Activated CD8-positive, alpha-beta memory T cell treated with anti-CD3 and anti-CD28 coated beads for 24 hours (primary cell): ENCODE measurements at places on chromosomes 2 and 18.

- no peak for DNase-seq
Observed at GRCh38 chr2:239644011-239644410, 243.2 kb upstream of the HDAC4 start.

GRCh38 chr2:100588071-100588786 lies 25.4 kb downstream of the PDCL3 start:
- peak; percentile 60 for DNase-seq

- DNase-seq: no peak
Observed at GRCh38 chr2:20103530-20103929, 52.1 kb upstream of the LAPTM4A start.

DNA sequence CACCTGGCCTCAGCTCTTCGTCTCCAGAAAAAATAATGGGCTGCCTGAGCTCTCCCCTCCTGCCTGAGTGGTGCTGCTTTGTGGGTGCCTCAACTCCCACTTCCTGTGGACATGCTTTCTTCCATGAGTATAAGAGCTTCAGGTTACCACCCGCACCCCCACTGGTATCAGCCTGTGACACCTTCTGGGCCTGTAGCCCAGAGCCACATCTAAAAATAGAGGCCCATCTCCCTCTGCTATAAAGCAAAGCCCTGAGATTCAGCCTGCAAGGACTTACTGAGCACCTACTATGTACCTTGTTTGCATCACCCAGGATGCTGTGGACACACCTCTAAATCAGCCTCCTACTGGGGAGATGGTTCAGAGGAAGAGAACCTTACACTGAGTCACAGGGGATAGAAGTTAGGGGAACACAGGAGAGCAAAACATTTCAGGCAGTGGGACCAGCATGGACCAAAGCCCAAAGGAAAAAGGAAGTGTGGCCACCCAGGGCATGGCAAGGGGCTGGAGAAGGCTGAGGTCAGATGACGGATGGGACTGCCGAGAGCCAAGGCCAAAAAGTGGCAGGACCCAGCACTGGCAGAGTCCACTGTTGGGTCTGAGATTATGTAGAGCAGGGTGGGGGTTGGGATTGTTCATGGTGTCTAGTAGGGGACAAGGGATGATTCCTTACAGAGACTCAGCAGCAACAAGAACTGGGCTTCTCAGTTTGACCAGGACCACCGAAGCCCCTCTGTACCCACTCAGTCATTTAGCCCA lies 123.7 kb upstream of the PPP1CB start:
- DNase-seq: no peak

GRCh38 chr2:148531669-148532428 lies 112.7 kb upstream of the EPC2 start:
- no peak for DNase-seq

DNA sequence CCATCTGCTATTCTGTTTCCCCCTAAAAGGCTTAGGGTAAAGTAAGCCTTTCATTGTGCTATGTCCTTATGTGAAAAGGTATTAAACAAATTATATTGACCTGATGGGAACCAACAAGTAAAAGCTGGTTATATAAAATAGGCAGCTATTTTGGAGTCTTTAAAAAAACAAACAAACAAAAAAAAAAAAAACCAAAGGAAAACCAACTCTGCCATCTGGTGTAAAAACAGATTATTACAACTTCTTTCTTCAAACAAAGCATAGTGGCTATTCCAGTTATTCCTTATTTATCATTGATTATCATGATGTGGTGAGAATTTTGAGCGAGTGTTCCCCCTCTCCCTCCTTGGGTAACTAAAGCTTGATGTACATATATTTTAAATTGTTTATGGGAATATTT lies 122.3 kb upstream of the FHL2 start:
- no peak for DNase-seq

DNA sequence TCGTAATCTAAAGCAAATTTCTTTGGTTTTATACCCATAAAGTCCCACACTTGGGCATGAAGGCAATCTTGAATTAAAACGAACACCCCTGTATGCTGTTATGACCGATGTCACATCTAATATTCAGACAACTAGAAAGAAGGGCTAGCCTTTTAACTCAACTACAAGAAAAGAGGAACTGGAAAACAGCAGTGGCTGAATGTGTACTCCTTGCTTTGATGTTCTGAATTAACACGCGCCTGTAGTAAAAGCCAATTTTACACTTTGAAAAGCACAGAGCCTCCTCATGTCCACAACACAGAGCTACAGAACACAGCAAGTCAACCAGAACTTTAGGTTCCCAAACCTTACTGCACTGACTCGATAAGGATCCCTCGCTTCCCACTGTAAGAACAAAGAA lies 147.6 kb downstream of the HDAC4 start:
- no peak for DNase-seq

- no peak for DNase-seq
Observed at GRCh38 chr2:112782234-112782799, 2.0 kb downstream of the IL1A start.

- no peak for DNase-seq
Observed at GRCh38 chr2:169139145-169139544, 69.8 kb downstream of the DHRS9 start.

- no peak for DNase-seq
Observed at GRCh38 chr18:47877892-47878291, 52.6 kb downstream of the SMAD2 start.

DNA sequence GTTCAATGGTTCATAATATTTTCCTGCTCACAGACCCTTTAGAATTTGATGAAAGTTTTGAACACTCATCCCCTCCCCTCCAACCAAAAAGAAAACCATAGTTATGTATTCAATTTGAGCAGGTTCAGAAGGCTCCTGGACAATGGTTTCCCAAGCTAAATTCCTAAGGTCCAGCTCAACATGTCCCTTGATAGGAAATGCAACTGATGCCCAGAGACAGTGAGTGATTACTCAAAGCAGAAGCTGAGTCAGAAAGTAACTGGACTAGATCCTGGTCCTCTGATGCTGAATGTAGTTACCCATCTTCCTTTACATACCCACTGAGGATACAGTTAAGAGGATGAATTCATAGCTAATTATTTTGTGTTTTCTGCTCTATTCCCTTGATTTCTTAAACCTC lies 218.9 kb upstream of the NCKAP5 start:
- DNase-seq: no peak

GRCh38 chr2:28895189-28895893 lies 874 bp downstream of the WDR43 start:
- DNase-seq: peak; percentile 86
